Type B pancreatic cell (in vitro differentiated cells): ENCODE measurements at places on chromosomes 3 and 15.

GRCh38 chr3:40923651-40924050 lies 275.7 kb upstream of the CTNNB1 start:
- peaks cover 14% of the 10 kb centered on the region for H3K4me1 ChIP-seq
- H3K27me3 ChIP-seq: no peaks in the 10 kb centered on the region
- DNase-seq: no peak
- H3K27ac ChIP-seq: no peak overlapping the region
- H3K4me3 ChIP-seq: no peak overlapping the region

GRCh38 chr3:26587571-26587970 lies 35.0 kb upstream of the LRRC3B start:
- H3K27me3 ChIP-seq: peaks cover 3% of the 10 kb centered on the region
- no peak for DNase-seq
- no peaks in the 10 kb centered on the region for H3K4me1 ChIP-seq
- no peak overlapping the region for H3K27ac ChIP-seq
- no peak overlapping the region for H3K4me3 ChIP-seq

DNA sequence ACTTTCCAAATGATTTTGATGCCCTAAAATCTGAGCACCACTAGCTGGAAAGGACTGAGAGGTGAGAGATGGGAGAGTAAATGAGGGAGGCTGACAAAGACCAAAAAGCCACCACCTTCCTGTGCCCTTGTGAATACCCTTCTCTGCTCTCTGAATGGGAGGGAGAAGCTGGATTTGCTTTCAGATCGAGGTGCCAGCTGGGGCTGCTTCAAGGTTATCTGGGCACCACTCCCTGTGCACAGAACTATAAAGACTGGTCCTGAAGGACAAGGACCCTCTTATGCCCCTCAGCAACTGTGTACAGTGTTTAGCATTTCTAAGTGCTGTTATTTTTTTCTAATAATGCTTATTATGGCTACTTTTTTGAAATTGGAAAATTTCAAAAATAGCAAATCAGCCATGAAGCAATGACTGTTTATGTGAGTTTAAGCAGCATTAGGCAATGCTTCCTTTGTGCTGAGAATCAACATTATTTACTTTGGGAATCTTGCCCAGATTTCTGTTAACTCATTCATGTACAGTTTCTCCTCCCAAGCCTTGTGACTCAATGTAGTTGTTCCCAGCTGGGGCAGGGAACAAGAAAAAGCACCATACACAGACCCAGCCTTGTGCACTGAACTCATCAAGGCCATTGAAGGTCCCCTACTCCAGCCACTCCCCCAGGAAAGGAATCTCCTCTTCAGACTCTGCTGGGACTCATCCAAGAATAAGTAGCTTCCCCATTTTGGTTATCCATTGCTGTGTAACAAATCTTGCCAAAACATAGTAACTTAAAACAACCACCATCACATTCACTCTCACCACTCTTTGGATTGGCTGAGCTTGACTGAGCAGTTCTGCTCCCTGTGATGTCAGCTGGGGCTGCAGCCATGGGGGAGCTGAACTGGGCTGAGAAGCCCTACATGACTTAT lies 37.3 kb upstream of the CDV3 start:
- H3K27ac ChIP-seq: no peak overlapping the region
- H3K4me3 ChIP-seq: no peak overlapping the region
- no peaks in the 10 kb centered on the region for H3K4me1 ChIP-seq

DNA sequence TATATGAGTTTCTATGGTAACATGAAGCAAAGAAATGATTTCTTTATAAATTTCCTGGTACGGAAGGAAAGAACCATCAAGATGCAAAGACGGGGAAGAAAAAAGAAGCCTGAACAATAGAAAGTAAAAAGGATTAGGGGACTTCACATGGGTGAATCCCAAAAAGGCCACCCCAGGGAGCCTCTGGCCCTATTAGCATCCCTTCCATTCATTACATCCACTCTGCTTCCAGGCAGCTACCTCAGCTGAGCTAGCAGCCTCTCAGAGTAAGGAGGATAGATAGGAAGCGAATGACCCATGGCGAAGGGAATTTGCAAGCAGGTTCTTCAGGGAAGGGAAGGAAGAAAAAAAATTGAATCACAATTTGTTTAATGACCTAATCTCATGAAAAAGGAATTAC lies 81.6 kb downstream of the GABRB3 start:
- H3K27ac ChIP-seq: no peak overlapping the region
- no peaks in the 10 kb centered on the region for H3K27me3 ChIP-seq
- DNase-seq: no peak
- no peak overlapping the region for H3K4me3 ChIP-seq
- no peaks in the 10 kb centered on the region for H3K4me1 ChIP-seq

GRCh38 chr3:194989241-194989640 lies 281.7 kb downstream of the XXYLT1 start:
- no peak overlapping the region for H3K4me3 ChIP-seq
- H3K27me3 ChIP-seq: peaks cover 9% of the 10 kb centered on the region
- H3K27ac ChIP-seq: no peak overlapping the region
- H3K36me3 ChIP-seq: no peaks in the 10 kb centered on the region
- H3K4me1 ChIP-seq: no peaks in the 10 kb centered on the region

- peaks cover 9% of the 10 kb centered on the region for H3K4me1 ChIP-seq
- no peak overlapping the region for H3K4me3 ChIP-seq
- no peaks in the 10 kb centered on the region for H3K27me3 ChIP-seq
- peak overlapping the region; percentile 24 for H3K27ac ChIP-seq
- peaks cover 7% of the 10 kb centered on the region for H3K36me3 ChIP-seq
Measured at GRCh38 chr3:128073185-128073725, 21.0 kb downstream of the SEC61A1 start.

DNA sequence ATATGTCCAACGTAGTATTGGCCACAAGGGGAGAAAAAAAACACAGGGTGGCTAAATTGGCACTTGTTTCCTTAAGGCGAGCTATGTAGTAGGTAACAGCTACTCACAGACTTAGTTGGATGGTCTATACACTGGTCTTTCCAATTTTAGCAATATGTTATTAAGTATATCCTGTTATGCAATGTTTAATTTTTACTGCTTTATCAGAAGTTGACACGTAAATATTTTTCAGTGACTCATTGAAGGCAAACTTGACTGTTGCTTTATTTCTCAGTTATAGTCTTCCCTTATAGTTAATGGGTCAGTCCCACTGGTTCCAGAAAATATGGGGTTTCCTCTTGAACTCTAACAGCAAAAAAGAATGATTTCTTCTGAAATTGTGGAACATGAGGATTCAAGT lies 46.5 kb downstream of the ADPGK start:
- DNase-seq: no peak
- H3K4me1 ChIP-seq: no peaks in the 10 kb centered on the region
- H3K27ac ChIP-seq: no peak overlapping the region
- peaks cover 65% of the 10 kb centered on the region for H3K36me3 ChIP-seq
- no peak overlapping the region for H3K4me3 ChIP-seq

DNA sequence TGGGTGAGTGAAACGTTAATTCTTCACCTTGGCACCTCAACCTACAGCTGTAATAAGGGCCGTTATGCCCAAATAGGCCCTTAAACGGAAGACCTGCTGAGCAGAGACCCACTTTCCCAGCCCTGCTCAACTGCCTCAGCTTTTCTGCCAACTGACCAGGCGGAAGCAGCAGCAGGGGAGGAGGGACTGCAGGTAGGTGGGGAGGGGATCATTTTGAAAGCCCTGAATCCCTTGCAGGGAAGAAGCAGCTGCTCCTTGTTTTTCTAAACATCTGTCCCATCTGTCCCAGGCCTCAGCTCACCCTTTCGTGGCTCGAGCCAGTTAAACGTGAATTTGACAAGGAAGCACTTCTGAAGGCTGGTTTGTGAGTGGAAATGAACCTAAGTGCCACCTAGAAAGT lies 978 bp upstream of the CMC1 start:
- peak overlapping the region; percentile 95 for H3K4me3 ChIP-seq
- no peak overlapping the region for H3K27ac ChIP-seq
- no peaks in the 10 kb centered on the region for H3K27me3 ChIP-seq
- peaks cover 17% of the 10 kb centered on the region for H3K36me3 ChIP-seq
- H3K4me1 ChIP-seq: peaks cover 34% of the 10 kb centered on the region

DNA sequence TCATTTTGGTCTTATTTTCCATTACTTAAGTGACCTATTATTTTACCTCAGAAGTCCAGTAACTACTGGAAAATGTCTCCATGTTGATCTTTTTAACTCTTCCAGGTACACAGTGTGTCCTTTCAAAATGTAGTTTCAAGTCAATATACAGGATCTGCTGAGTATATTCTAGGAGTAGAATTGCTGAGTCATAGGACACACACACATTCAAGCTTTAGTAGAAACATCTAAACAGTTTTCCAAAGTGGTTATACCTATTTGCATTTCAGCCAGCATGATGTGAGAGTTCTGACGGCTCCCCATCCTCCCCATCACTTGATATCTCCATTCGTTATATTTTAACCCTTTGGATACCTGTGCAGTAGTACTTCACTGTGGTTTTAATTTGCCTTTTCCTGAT lies 271.9 kb downstream of the MCTP2 start:
- H3K27me3 ChIP-seq: no peaks in the 10 kb centered on the region
- no peak overlapping the region for H3K27ac ChIP-seq
- no peak overlapping the region for H3K4me3 ChIP-seq
